ENCODE measurements at places on chromosomes 7 and 10. TPM values are rescaled to one million over a fixed set of nuclear protein-coding genes. Genes with fewer than 3 reads are reported as not detected.

The PRPS1L1 gene
- total RNA-seq, result not detected

The TMEM130 gene
- not detected for total RNA-seq

The FGFBP3 gene
- total RNA-seq, result 0.33 TPM

The CFTR gene
- total RNA-seq, result 1.7 TPM

The GALNT17 gene
- total RNA-seq, result not detected

The ZNF488 gene
- total RNA-seq, result 0.07 TPM
